ENCODE measurements at places on chromosomes 7 and 10. TPM values are rescaled to one million over a fixed set of nuclear protein-coding genes. Genes with fewer than 3 reads are reported as not detected.

ADIRF gene
- 249 TPM for polyA plus RNA-seq

GRCh38 chr10:18968159-18968558, 80.4 kb upstream of the MALRD1 start:
- no peak overlapping the region for H3K27ac ChIP-seq
- no peaks in the 10 kb centered on the region for H3K27me3 ChIP-seq
- H3K36me3 ChIP-seq: no peaks in the 10 kb centered on the region

DNA sequence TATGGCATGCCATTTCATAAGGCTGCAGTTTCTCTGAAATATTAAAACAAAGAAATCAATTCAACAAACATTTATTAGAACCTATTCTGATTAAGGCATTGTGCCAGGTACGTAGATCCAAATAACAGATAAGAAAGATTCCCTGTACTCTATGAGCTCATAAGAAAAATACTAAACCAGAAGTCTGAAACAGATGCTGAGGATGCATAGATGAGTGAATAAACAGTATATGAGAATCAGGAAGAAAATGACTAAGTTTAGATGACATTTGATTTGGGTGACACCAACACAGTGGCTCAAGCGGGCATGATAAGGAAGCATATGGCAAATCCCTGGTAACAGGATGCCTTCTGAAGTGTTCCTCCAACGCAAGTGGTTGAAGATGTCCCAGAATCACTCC, 477.2 kb downstream of the PARD3 start:
- no peaks in the 10 kb centered on the region for H3K27me3 ChIP-seq
- H3K4me3 ChIP-seq: no peak overlapping the region
- no peak for DNase-seq
- no peaks in the 10 kb centered on the region for H3K36me3 ChIP-seq
- no peak overlapping the region for H3K27ac ChIP-seq

DNA sequence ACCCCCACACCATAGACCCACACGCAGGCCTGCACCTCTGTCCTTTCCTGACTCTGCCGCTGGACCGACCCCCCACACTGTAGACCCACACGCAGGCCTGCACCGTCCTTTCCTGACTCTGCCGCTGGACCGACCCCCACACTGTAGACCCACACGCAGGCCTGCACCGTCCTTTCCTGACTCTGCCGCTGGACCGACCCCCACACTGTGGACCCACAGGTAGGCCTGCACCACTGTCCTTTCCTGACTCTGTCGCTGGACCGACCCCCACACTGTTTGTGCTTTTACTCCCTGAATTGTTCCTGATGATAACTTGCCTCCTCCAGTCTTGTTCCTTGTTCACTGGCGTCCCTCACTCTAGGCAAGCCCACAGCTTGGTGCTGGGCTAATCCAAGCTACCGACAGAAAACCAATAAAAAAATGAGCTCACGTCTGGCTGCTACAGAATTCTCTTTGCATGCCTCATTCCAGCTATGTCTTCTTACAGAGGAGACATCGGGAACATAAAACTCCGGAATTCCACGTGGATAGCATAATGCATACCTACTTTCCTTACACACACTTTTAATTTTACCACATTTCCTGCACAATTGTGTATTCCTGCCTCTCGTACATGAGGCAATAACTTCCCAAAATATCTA, 494.3 kb downstream of the PTPRN2 start:
- no peak overlapping the region for H3K27ac ChIP-seq
- no peaks in the 10 kb centered on the region for H3K27me3 ChIP-seq
- no peaks in the 10 kb centered on the region for H3K36me3 ChIP-seq
- H3K4me3 ChIP-seq: no peak overlapping the region
- H3K4me1 ChIP-seq: no peaks in the 10 kb centered on the region

CHST15 gene
- 7.3 TPM for polyA plus RNA-seq

AOAH gene
- polyA plus RNA-seq: 4.3 TPM

- DNase-seq: no peak
- H3K36me3 ChIP-seq: no peaks in the 10 kb centered on the region
- H3K27me3 ChIP-seq: no peaks in the 10 kb centered on the region
- H3K27ac ChIP-seq: no peak overlapping the region
- no peaks in the 10 kb centered on the region for H3K4me1 ChIP-seq
Observed at GRCh38 chr10:22455068-22455857, 110.0 kb downstream of the SPAG6 start.

GRCh38 chr7:50189371-50189770, 96.3 kb upstream of the ZPBP start:
- no peak overlapping the region for H3K4me3 ChIP-seq
- no peaks in the 10 kb centered on the region for H3K27me3 ChIP-seq
- H3K4me1 ChIP-seq: no peaks in the 10 kb centered on the region
- DNase-seq: no peak
- no peaks in the 10 kb centered on the region for H3K36me3 ChIP-seq

IDI2 gene
- polyA plus RNA-seq: not detected

- peak overlapping the region; percentile 80 for H3K4me3 ChIP-seq
- peaks cover 32% of the 10 kb centered on the region for H3K4me1 ChIP-seq
- DNase-seq: peak; percentile 47
- peak overlapping the region; percentile 98 for H3K27ac ChIP-seq
- no peaks in the 10 kb centered on the region for H3K27me3 ChIP-seq
Observed at GRCh38 chr10:61902445-61903220, 1.1 kb downstream of the ARID5B start.

DNA sequence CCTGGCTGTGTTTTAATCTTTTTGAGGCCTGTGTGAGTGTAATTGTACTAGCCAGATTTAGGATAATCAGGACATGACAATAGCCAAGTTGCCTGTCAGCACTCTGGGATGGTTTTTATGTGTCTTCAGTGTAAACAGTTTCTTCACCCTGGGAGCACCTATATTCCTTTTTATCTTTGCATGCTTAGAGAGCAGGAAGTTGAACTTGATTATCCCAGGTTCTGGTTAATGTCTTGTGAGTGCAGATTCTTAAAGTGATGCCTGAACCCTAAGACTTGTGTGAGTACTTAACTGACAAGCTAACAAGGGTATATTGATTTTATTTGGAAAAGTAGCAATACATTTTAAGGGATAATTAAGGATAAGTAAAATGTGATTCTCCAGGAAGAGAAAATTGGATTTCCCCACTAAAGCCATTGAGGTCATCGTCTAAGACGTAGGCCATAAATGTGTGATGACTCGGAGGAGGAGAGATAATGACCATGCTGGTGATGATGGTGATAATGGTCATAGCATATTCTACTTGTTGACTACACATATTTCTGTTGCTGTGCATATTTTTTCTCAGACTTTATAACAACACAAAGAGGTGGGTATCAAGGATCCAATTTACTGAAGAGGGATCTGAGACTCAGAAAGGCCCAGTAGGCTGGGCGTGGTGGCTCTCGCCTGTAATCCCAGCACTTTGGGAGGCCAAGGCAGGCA, 234.7 kb downstream of the CAMK1D start:
- no peak for DNase-seq
- no peak overlapping the region for H3K27ac ChIP-seq
- H3K4me3 ChIP-seq: no peak overlapping the region

GRCh38 chr7:114843102-114843501, 78.8 kb upstream of the MDFIC start:
- H3K4me1 ChIP-seq: no peaks in the 10 kb centered on the region
- H3K36me3 ChIP-seq: no peaks in the 10 kb centered on the region
- no peaks in the 10 kb centered on the region for H3K27me3 ChIP-seq
- no peak overlapping the region for H3K4me3 ChIP-seq
- no peak for DNase-seq

GRCh38 chr7:2100278-2101208, 132.2 kb downstream of the MAD1L1 start:
- no peak overlapping the region for H3K4me3 ChIP-seq
- no peaks in the 10 kb centered on the region for H3K27me3 ChIP-seq
- no peaks in the 10 kb centered on the region for H3K36me3 ChIP-seq
- H3K4me1 ChIP-seq: peaks cover 15% of the 10 kb centered on the region
- H3K27ac ChIP-seq: no peak overlapping the region
- DNase-seq: peak; percentile 76

NUTM2E gene
- polyA plus RNA-seq: not detected

DNA sequence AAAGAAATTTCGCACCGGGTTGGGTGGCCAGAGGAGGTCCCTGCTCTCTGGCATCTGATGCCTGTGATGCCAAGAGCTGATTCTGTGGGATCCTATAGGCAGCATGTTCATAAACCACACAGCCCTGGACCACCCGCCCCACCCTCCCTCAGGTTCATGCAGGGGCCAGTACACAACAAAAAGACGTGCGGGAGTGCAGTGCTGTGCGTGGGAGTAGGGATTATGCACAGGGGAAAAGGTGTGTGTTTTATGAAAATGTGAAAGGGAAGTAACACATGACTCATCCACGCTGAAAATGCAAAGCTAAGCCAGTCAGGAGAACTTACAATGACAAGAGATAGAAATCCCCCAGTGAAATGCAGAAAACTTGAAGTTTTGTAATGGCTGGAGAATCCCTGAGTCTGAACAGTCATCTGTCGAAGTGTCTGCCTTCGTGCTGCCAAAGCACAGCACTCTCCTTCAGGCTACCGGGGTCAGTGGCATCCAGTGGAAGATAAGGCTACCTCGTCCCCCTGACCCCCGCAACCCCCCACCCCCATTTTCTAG, 1.1 kb downstream of the KIAA1217 start:
- peak; percentile 75 for DNase-seq
- H3K36me3 ChIP-seq: no peaks in the 10 kb centered on the region
- peak overlapping the region; percentile 86 for H3K27ac ChIP-seq
- peaks cover 28% of the 10 kb centered on the region for H3K4me1 ChIP-seq
- H3K4me3 ChIP-seq: peak overlapping the region; percentile 49

DNA sequence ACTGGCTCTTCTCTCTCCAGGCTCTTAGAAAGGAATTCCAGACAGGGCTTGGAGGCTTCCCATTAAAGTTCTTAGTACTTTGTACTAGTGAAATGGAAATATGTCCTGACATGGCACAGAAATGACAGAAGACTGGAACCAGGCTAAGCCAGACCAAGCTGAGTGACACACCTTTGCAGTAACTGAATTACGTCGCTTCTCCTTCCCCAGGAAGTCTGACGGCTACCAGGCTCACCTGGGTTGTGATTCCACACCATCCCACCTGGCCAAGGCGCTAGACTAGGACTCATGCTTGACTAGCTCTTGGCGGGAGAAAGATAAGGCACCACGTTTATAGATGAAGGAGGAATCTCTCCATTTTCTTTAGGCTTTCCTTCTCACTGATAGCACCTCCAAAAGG, 50.7 kb upstream of the KCNIP2 start:
- no peak overlapping the region for H3K27ac ChIP-seq
- no peaks in the 10 kb centered on the region for H3K27me3 ChIP-seq
- H3K36me3 ChIP-seq: no peaks in the 10 kb centered on the region
- no peak for DNase-seq

KIAA1549 gene
- 0.56 TPM for polyA plus RNA-seq

GRCh38 chr7:9017286-9017685, 583.9 kb downstream of the NXPH1 start:
- DNase-seq: no peak
- no peak overlapping the region for H3K27ac ChIP-seq
- no peaks in the 10 kb centered on the region for H3K27me3 ChIP-seq
- H3K4me3 ChIP-seq: no peak overlapping the region
- H3K36me3 ChIP-seq: no peaks in the 10 kb centered on the region

DNA sequence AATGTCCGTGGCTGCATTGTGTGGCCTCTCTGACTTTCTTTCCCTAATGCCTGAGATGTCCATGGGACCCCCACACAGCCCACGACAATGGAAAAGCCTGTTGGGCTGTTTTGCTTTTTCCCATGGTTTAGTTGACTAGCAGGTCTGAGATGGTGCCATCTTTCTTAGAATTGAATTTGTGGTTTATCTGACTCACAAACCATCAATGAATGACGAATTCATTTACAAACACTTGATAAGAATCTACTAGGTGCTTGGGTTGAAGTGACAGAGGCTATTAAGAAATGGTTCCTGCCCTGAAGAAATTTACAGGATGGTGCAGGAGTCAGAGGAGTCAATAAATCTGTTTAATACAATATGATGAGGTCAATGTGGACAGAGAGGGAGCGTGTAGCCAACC, 75.4 kb downstream of the OTUD1 start:
- no peaks in the 10 kb centered on the region for H3K27me3 ChIP-seq
- no peak overlapping the region for H3K4me3 ChIP-seq
- DNase-seq: no peak
- H3K36me3 ChIP-seq: no peaks in the 10 kb centered on the region
- H3K27ac ChIP-seq: no peak overlapping the region

GRCh38 chr7:28957751-28958234, 337 bp downstream of the TRIL start:
- DNase-seq: no peak
- H3K36me3 ChIP-seq: no peaks in the 10 kb centered on the region
- peaks cover 60% of the 10 kb centered on the region for H3K4me1 ChIP-seq

GRCh38 chr10:119120413-119120867, 16.5 kb downstream of the DENND10 start:
- no peak overlapping the region for H3K4me3 ChIP-seq
- H3K27ac ChIP-seq: peak overlapping the region; percentile 73
- H3K36me3 ChIP-seq: peaks cover 87% of the 10 kb centered on the region
- H3K27me3 ChIP-seq: no peaks in the 10 kb centered on the region
- no peak for DNase-seq
- H3K4me1 ChIP-seq: no peaks in the 10 kb centered on the region

GRCh38 chr10:79452174-79452611, 6.8 kb upstream of the ZCCHC24 start:
- H3K27ac ChIP-seq: peak overlapping the region; percentile 53
- no peaks in the 10 kb centered on the region for H3K36me3 ChIP-seq
- H3K27me3 ChIP-seq: no peaks in the 10 kb centered on the region

DNA sequence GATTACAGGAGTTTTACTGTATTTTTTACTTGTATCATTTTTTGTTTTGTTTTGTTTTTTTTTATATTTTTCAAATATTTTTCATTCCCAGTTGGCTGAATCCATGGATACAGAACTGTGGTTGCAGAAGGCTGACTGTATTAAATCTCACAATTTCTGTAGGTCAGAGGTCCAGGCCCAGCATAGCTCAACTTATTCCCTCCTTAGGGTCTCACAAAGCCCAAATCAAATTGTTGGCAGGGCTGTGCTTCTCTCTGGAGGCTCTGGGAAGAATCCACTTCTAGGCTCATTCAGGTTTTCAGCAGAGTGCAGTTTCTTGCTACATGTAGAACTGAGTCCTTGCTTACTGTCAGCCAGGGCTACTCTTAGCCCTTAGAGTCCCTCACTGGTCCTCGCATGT, 22.6 kb downstream of the TSPAN14 start:
- H3K27me3 ChIP-seq: no peaks in the 10 kb centered on the region
- no peak overlapping the region for H3K4me3 ChIP-seq
- no peak overlapping the region for H3K27ac ChIP-seq

DNA sequence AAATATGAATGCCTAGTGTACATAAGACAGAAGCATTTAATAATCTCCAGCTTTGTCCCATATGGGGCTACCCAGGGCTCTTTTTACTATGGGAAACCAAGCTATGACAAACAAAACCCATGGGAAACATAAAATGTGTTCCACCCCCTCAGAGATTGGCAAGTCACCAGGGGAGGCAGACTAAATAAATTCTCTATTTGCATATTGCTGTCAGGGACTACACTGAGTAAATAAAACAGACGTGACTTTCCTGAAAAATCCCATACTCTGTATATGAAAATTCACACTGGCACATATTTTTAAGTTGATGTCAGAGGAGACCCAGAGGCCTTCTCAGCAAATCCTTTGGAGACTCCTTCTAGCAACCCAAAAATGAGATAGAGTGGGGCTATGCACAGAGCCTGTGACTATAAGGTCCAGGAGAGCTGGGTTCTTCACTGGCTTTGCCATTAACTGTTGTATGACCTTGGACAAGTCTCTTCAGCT, 44.0 kb upstream of the HPSE2 start:
- H3K4me3 ChIP-seq: no peak overlapping the region
- no peak overlapping the region for H3K27ac ChIP-seq
- no peaks in the 10 kb centered on the region for H3K36me3 ChIP-seq
- H3K4me1 ChIP-seq: no peaks in the 10 kb centered on the region
- H3K27me3 ChIP-seq: peaks cover 5% of the 10 kb centered on the region
- no peak for DNase-seq

- H3K4me1 ChIP-seq: no peaks in the 10 kb centered on the region
- no peaks in the 10 kb centered on the region for H3K36me3 ChIP-seq
- no peak for DNase-seq
- no peak overlapping the region for H3K4me3 ChIP-seq
Observed at GRCh38 chr7:18191341-18191740, 163.7 kb upstream of the PRPS1L1 start.

Measured in stomach (tissue), 19 donors.